ENCODE measurements at places on chromosomes 4 and X.

DNA sequence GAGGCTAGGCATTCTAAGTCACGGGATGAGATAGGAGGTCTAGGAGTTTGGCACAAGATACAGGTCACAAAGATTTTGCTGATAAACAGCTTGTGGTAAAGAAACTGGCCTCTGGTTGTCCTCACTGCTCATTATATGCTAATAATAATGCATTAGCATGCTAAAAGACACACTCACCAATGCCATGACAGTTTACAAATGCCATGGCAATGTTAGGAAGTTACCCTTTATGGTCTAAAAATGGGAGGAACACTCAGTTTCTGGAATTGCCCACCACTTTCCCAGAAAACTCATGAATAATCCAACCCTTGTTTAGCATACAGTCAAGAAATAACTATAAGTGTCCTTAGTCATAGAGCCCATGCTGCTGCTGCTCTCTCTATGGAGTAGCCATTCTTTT lies 286.9 kb downstream of the ZNF674 start:
- no peak for DNase-seq

- no peak for DNase-seq
Measured at GRCh38 chr4:139563515-139563914, 7.5 kb upstream of the SETD7 start.

DNA sequence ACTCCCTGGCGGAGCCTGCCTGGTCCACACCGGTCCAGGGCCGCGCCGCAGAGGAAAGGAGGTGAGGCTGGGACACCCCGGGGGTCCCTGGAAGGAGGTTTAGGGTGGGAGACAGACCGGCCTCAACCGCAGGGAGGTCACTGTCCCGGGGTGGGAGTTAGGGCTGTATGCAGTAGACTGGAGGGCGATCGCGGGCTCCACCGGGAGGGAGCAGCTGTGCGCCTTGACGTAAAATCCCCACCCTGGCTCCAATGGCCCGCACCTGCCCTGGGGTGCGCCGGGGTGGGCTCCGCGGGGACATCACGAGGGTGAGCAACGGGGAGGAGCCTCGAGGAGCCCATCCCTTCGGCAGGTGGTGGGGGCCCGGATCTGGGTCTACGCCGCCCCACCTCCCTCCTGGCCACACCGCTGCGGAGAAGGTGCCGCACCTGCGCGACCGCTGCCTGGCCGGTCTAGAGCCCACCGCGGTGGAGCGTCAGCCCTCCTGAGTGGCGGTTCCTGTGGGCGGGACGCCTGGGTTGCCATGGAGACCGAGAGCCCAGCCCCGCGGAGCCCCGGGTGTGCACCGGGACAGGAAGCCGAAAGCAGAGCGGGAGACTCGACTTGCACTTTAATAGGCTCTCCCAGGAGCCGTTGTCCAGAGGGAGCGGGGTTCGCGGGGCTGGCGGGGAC lies 105.1 kb downstream of the ADRA2C start:
- DNase-seq, result no peak

- no peak for DNase-seq
Measured at GRCh38 chr4:112143781-112144180, 1.5 kb upstream of the FAM241A start.

DNA sequence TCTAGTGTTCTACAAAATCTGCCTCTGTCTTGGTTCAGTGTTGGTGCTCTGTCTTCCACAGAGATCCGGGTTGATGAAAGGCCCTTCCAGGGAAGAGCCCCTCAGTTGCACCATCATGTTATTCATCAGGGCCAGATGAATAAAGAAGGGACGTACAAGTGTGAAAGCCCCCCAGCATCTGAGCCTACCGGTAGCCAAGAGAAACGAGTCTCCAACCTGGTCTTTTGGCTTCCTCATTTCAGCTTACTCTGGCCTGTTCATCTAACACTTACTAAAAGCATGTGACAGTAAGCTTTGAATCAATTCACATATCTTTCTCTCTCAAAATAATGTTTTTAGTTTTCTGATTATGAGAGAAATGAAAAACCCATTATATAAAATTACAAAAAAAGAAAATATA lies 19.2 kb downstream of the MEPE start:
- DNase-seq, result no peak

DNA sequence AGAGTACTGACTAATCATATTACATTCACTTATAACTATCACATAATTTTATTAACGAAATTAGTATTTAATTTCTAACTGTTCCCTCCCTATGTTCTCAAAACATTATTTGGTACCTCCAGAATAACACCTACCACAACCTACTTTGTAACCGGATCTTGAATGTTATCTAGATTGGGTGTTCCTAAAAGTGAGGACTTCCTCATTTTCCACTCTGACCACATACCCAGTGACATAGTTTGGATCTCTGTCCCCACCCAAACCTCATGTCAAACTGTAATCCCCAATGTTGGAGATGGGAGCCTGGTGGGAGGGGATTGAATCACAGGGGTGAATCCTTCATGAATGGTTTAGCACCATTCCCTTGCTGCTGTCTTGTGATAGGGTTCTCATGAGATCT lies 21.8 kb downstream of the NR3C2 start:
- no peak for DNase-seq

DNA sequence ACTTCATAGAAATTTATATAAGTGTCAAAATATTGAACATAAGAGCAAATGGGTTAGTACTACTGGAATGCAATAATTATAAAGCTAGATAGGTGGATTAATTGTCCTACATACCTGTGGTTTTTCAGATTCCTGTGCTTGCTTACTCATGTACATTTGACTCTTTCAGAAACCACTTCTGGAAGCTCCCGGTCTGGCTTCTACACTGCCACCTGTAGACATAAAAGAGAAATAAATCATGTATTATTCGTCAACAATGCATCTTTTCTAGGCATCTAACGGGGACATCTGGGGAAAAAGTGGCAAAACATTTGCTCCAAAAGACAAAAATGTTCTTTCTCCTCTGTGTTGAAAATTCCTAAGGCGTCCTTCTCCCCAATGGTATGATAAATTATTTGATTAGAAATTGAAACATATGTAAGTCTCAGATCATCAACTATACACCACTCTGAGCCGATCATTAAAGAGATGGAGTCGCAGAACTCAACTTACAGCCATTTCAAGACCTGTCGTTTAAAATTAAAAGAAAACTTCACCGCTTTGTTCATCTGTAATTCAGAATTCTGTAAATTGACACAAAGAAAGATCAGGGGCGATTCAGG lies 648.7 kb upstream of the DIPK2B start:
- DNase-seq, result no peak

- no peak for DNase-seq
Measured at GRCh38 chr4:38072578-38072977, 112.4 kb downstream of the PTTG2 start.

GRCh38 chr4:139419388-139419914 lies 34.5 kb upstream of the RAB33B start:
- no peak for DNase-seq

DNA sequence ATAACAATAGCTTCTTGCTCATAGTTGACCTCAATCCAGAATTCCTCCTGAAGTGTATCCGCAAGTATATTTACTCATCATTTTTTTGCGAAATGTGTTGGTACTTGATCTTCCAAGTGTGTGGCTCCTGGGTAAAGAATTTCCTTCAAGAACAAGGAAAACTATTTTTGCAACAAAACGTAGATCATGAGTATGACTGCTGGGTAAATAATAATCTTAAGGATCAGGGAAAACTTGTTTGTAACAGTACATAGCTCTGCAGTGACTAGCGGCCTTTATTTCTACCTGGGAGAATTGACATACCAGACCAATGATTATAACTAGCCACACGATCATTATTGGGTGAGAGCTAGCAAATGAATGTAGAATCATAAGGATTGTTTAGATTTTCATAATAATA lies 1311.7 kb downstream of the ARAP2 start:
- no peak for DNase-seq

GRCh38 chr4:180798036-180798577 lies 1445.1 kb upstream of the TENM3 start:
- no peak for DNase-seq

- no peak for DNase-seq
Measured at GRCh38 chrX:110087485-110088356, 84.8 kb downstream of the TMEM164 start.

DNA sequence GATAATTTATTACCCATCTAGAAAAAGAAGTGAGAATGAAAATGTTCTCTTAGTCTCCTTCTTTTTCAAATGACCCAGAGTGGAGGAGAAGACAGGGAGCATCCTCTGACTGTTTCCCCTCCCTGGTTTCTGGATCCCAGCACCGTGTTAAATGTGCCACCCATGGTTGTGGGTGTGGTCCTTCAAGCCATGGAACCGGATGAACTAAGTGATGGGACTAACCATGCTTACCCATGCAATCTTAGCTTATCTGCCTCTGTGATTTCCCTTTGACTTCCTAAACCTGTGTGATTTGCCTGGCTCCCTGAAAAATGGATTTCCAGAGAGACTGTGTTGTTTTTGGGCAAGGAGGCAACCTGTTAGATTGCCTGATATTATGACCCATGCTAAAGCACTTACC lies 437.1 kb downstream of the MAGEB5 start:
- no peak for DNase-seq

DNA sequence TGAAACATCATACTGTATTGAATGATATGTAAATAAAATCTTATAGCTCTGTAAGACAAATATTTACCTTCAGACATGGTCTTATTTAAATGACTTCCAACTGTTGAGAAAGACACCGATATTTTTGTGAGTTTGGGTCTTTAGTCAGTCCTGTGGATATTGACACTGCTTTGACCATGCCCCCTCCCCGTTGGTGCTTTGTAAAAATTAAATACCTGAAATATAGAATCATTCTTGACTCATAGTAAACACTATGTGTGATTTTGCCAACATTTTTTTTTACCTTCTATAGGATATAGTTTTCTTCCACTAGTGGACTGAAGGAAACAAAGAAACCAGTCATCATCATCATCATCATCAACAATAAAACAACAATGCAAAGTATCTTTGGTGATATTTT lies 114.3 kb upstream of the HS3ST1 start:
- no peak for DNase-seq

GRCh38 chr4:124423160-124423559 lies 289.4 kb downstream of the ANKRD50 start:
- DNase-seq, result no peak

- DNase-seq, result no peak
Measured at GRCh38 chr4:105246712-105247111, 100.0 kb downstream of the TET2 start.

DNA sequence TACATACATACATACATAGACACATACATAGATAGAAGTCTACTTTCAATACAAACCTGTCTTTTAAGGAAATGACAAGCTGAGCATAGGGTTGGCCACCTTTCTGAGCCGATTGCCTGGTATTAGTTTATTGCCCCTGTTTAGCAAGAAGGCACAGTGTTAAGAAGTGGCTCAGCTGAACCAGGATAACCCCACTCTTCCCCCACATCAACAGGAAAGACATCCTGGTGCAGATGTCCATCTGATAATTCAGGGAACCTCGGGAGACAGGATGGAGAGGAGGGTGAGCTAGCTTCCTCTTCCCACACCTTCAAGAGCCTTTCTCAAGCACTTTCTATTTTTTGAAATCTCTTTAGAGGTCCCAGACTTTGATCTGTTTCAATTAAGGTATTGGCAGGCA lies 52.3 kb downstream of the PKD2 start:
- no peak for DNase-seq

GRCh38 chr4:38647101-38647819 lies 16.7 kb upstream of the KLF3 start:
- DNase-seq, result no peak

DNA sequence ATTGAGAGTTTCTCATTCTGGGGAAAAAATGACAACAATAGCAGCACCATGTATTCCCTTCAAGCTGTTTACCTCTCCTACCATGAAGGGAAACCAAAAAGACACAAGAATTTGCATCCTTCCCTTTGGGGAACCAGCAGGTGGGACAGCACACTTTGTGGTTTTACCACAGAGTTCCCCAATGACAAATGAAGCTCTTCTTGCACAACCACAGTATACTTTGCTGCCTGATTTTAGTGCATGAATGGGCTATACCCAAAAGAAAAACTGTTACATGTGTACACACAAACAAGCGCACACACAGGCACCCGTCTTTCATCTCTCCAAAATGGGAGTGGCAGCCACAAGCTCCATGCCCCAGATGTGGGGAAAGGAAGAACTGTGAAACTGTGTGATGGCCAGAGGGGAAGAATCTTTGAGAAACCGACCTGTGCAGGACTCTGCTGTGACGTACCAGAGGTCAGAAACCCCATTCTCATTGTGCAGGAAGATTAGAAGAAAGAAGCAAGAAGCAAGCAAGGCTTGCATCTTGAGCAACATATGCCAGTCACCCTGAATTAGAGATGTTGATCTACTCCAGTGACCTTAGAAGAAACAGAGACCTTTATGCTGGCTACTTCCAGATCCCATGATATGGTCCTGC lies 2.7 kb upstream of the MAML3 start:
- peak; percentile 18 for DNase-seq

DNA sequence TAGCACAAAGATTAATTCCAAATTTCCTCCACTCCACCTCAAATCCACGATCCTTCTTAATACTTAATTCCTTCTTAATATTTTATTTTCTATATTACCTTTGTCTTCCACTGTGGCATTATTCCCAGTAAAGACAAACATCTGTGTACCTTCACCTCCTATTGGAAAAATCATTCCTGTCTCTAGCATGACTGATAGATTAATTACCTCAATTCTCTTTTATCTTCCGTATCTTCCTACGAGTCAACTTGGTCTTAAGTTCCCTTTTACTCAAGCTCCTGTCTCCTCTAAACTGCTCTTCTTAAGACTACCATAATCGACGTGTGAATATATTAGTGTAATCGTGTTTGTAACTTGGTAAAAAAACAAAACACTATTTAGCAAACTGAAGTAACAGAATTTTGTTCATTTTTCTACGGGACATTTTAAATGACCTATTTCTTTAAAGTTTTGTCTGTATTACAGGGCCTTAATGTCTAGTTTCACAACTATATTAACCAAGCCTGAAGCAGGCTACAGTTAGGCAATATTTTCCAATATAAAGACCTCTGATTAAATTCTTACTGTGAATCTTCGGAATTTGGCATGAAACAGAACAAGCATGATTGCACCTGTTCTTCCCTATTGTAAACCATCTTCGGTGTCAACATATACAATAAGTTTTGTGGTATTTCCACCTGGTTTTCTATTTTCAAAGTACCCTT lies 1.1 kb upstream of the USP38 start:
- no peak for DNase-seq

- DNase-seq, result no peak
Measured at GRCh38 chrX:13064599-13065143, 20.3 kb upstream of the FAM9C start.

GRCh38 chr4:80065601-80066000 lies 7.4 kb downstream of the ANTXR2 start:
- DNase-seq, result no peak

DNA sequence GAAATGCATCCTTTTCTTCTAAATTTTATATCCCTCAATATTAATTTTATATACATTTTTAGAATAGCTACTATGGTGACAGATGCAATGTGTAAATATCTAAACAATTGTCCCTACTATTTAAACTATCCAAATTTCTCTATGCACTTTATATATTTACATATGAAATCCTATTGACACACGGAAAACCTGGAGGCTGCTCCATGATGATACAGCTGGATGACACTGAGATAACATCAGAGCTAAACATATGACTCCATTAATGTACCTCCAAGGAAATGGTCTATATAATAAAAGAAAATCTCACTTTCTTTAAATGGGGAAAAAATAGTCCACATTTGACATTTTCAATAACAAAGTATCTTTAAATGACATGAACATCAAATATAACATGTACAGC lies 43.7 kb downstream of the DDX60 start:
- no peak for DNase-seq

- no peak for DNase-seq
Measured at GRCh38 chrX:107025545-107025944, 25.5 kb upstream of the MORC4 start.
